Right hindlimb (tissue), 1 donor: ENCODE measurements at places on chromosomes 16 and 17.
A peak's percentile ranks its signal among the peaks of the same experiment; 100 is the strongest.

GRCh38 chr16:57838161-57838560, 35.9 kb upstream of the KIFC3 start:
- no peak for DNase-seq

DNA sequence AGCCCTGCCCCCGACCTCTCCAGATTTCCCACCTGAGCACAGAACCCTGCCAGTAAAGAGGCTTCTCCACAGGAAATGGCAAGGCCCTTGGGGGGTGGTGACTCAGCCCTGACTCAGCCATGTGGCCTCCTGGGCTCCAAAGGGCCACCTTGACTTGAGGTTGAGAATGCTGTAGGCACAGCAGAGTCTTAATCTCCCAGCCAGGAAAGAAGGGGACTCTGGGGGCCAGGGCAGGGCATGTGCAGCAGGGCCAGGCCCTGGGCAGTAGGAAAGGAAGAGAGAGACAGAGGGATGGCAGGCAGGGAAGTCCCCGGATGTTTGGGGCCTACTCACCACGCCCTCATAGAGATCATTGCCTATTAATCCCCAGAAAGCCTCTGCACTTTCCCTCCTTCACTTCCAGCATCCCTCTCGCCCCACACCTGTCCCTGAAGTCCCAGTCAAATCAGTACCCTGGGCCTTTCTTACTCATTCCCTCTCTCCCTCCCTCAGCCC, 4.8 kb upstream of the ITGA3 start:
- no peak for DNase-seq

GRCh38 chr17:42618442-42619150, 9.1 kb downstream of the TUBG1 start:
- DNase-seq = peak; percentile 56

DNA sequence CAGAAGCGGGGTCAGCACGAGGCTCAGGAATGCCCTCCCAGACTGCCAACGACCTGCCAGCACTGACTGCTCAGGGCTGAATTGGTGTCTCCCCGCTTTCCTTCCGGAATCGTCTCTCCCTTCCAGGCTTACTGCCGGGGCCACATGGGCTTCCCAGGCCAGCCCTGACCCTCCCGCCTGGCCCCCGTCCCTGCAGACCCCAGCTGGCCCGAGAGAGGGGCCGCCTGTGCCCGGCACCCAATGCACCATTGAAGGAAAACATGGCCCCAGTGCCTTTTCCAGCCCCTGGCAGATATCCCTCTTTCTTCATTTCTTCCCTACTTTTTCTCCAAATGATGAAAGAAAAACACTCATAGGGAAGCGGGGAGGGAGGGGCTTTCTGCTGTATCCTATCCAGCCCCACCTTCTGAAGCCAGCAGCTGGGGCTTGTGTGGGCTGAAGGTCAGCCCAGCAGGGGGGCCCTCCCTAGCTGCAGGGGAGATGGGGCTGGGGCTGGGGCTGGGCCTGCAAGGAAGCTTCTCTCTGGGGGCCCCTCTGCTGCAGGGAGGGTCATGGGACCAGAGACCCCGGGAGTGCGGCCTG, 25.9 kb downstream of the ZNF469 start:
- no peak for DNase-seq

GRCh38 chr16:65024767-65025178, 97.1 kb downstream of the CDH11 start:
- DNase-seq = no peak

- DNase-seq = no peak
Measured at GRCh38 chr16:72169708-72170107, 2.2 kb downstream of the PMFBP1 start.

- DNase-seq = no peak
Measured at GRCh38 chr17:79050551-79050950, 24.1 kb upstream of the ENGASE start.

- no peak for DNase-seq
Measured at GRCh38 chr16:5027575-5028235, 6.0 kb downstream of the NAGPA start.

DNA sequence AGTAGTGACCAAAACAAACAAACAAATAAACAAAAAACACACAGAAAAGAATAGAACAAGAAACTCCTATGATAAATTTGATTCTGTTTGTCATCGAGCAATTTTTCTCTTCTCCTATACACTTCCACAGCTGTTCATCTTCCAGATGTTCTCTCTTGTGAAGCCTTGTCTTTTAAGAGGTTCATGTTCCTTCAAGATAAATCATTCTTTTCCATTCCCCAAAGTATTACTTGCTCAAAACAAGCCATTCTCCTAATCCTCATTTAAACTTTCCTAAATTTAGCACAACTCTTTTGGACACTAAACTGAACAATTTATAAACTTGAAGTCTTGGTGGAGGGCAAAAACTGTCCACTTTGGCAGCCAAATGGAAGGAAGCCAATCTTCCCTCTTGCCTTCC, 103.3 kb downstream of the ABCA8 start:
- DNase-seq = no peak

- DNase-seq = no peak
Measured at GRCh38 chr17:68941761-68942160, 13.4 kb downstream of the ABCA8 start.

DNA sequence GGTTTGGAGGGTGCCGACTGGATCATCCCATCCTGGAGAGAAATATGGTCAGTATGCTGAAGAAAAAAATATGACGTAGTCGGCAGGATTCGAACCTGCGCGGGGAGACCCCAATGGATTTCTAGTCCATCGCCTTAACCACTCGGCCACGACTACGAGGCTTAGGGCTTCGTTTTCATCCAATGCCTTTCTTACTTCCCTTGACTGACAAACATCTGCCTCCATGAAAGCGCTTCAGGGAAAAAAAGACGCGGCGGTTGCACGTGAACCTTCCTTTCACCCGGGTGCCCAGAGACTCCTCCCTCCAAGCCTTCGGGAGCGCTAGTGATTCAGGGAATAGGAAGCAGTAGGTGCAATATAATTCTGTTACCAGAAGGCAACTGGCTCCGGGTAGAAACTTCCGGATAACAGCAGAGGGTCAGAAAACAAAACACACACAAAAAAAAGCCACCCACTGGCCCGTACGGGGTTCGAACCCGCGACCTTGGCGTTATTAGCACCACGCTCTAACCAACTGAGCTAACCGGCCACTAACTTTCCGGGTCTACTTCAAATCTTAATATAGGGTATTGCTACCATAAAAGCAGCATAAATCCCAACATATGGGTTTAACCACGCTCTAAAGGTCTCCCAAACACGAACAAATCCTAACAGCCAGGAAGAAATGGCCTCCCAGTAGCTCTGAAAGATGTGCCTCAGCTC, 16.3 kb upstream of the AURKB start:
- DNase-seq = peak; percentile 92
